ENCODE measurements at places on chromosomes 7 and 10.

DNA sequence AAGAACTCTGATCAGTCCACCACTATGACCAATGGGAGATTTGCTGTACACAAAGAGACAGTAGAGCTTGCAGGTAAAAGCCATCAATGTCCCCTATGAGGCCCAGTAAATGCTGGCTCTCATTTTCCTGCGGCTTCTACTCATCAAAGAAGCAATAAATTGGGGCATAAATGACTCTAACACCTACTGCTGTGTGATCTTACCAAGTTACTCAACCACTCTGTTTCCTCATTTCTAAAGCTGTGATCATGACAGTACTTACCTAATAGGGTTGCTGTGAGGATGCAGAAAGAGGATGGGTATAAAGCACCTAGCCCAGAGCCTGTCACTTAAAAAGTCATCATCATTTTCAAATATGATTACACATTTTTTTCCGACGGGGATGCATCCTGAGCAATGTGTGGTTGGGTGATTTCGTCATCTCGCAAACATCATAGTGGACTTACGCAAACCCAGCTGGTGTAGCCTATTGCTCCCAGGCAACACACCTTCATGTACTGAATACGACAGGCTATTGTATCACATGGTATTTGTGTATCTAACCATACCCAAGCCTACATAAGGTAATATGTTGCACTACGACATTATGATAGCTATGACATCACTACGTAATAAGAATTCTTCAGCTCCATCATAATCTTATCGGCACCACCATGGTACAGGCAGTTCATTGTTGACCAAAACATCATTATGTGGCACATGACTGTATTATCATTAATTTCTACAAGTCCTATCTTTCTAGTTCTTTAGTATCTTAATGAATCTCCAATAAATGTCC lies 7.1 kb upstream of the MGMT start:
- DNase-seq = no peak

- DNase-seq = no peak
These were observed 387.5 kb upstream of the LRRTM3 start for GRCh38 chr10:66538371-66538770.

GRCh38 chr7:114979803-114980507 lies 58.1 kb downstream of the MDFIC start:
- DNase-seq = no peak

DNA sequence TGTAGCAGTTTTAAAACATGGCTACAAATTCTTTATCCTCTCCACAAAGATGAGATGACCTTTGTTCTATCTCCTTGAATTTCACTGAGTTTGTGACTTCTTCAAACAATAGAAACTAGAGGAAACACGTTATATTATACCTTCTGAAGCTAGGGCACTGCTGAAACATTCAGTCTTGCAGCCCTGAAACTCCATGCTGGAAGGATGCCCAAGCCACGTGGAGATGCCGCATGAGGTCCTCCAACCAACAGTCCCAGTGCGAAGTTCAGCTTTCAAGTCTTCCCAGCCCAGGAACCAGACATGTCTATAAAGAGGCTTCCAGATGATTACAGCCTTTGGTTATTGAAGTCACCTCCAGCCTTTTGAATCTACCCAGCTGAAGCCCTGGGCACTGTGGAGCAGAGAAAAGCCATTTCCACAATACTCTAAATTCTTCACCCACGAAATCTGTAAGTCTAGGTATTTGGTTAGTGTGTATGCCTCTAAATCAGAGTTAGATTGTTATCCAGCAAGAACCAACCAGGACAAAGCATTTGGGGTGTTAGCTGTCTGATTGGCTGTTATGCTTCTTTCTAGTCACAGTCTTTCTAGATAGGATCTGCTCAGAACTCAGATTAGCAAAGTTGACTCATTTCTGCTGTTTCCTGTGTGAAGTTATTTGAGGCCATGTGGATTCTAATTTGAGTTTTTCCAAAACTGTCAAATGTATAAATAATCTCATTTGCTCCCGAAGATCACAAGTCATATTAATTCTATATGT lies 186.5 kb upstream of the TMEM72 start:
- no peak for DNase-seq

- DNase-seq = no peak
These were observed 130.5 kb upstream of the NPS start for GRCh38 chr10:127418536-127419168.

GRCh38 chr7:118039963-118040489 lies 143.9 kb upstream of the LSM8 start:
- no peak for DNase-seq

DNA sequence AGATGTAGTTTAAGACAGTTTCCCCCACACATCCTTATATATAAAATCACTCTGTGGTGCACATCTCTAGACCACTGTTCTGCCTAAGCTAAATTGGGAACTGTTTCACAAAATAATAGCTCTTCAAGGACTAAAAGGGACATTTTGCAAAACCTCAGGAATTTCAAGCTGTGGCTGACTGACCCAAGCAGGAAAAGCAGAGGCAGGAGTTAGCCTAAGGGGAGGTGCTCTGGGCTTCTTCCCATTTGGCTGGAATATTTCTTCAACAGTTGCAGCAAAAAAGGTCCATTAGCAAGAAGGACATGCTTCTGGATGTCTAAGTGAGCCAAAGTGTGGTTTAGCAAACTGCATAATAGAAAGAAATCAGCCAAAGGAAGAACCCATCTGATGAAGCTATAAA lies 551.2 kb upstream of the ANKRD30A start:
- DNase-seq = no peak

DNA sequence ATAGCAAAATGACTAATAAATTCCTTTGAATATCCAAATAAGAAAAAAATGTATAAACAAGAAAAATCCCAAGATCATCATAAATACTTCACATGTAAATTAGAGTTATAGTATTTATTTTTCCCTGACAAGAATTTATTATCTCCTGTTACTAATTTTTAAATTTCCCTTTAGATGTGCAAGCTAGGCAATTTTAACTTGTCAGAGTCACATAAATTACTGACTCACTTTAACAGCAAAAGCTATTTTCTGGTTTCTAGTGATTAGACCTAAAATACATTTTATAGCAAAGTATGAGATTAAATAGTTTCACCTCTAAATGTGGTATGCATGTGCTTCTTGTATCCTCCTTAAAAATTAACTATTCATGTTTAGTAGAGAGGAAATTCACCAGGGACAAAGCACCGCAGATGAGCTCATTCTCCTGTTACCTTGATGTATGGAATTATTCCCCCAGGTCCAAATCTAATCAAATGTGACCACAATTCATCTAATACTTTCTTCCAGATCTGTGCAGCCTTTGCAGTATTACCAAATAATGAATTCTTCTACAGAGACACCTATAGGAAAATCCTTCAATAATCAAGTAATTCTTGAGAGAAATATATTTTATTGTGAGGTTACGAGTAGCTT lies 621.2 kb downstream of the DNAJB9 start:
- no peak for DNase-seq

DNA sequence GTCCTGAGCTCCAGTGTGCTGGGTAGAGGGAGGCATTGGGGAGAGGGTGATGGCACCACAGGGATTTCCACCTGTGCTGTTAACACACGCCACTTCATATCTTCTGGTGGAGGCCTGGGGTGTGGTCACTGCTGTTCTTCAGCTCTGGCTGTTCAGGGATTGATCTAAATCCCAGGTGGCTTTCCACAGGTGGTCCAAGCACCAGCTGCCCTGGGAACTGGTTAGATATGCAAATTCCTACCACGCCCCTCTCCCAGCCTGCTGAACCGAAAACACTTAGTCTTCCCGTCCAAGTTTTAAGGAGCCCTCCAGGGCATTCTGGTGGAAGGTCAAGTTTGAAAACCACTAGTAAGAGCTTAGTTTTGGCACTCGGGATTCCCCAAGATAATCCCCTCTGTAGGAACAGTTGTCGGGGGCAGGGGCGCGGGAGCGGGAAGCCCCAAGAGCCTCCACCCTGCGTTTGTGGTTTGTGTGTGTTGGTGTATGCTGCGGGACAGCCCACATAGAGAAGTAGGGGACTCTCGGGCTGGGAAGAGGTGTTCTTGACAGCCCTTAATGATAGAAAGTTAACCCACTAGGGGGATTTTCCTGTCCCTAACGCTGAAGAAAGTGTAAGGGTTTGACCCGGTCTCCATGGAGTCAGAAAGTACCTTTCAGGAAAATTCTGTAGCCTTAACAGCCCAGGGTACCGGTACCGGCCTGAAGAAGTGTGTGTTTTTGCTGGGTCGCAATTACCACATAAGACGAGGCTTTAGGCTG lies 5.1 kb downstream of the DEPP1 start:
- DNase-seq = no peak

- no peak for DNase-seq
These were observed 64.4 kb upstream of the CSTF2T start for GRCh38 chr10:51763746-51764145.

GRCh38 chr7:123715198-123715597 lies 33.6 kb downstream of the WASL start:
- DNase-seq = no peak

DNA sequence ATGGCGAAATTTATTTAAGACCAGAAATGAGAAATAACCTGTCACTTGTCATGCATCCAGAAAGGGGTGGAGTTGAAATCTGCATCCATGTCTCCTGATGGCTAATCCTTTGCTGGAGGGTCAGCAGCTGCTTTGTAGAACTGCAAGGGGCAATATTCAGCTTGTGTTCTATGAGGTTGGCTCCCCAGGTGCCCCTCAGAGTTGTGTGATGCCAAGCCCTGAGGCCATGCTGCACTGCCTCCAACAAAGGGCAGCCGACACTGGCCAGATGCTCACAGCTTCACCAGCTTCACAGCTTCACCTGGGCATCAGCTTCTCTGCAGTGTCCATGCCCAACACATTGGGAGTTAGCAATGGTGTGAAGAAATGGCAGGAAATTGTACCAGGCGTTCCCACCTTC lies 64.0 kb upstream of the TMEM72 start:
- no peak for DNase-seq

DNA sequence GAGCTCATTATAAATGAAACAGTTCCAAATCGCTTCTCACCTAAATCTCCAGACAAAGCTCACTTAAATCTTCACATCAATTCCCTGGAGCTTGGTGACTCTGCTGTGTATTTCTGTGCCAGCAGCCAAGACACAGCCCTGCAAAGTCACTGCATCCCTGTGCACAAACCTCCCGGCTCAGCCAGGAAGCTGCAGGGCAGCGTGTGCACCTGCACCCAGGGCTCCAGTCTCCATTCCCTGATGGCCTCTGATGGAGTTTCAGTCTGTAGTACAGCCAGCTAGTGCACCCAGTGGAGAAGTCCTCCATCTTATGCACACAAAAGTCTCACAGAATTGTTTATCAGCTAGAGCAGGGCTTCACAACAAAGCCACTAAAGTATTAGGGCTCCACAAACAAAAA lies 51.1 kb upstream of the PRSS58 start:
- no peak for DNase-seq

DNA sequence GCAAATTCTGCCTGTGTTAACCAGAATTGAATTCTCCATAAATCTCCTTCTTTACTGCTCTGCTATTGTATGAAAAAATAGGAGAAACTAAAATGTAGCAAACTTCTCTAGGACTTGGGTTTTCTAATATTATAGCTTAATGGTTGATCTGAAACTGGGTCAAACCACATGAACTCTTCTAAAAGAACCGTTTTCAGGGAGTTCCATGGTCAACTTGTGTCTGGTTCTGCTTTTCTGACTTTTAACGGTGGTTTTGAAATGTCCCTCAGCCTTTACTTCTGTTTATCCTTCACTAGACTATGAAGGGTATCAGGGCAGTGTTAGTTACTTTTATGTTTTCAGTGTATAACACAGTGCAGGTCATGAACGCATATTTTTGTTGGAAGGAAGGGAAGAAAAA lies 242.2 kb downstream of the TSPAN12 start:
- DNase-seq = no peak

GRCh38 chr7:1377111-1377909 lies 82.0 kb downstream of the MICALL2 start:
- DNase-seq = no peak

DNA sequence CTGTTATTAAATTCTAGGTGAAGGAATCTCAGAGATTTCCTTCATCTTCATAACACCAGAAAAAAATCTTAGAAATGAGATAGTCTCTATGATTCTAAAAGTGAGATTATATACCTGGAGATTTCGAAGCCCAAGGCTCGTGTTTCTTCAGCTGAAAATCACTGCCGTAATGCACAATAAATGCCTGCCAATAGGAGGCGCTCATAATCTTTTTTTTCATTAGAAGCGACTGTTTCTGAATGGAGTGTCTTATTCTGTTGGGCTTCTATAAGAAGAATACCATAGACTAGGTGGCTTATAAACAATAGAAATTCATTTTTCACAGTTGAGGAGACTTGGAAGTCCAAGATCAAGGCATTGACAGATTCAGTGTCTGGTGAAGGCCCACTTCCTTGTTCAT lies 294.7 kb downstream of the PRKG1 start:
- no peak for DNase-seq

- no peak for DNase-seq
These were observed 150.0 kb downstream of the SGMS1 start for GRCh38 chr10:50473756-50474155.

DNA sequence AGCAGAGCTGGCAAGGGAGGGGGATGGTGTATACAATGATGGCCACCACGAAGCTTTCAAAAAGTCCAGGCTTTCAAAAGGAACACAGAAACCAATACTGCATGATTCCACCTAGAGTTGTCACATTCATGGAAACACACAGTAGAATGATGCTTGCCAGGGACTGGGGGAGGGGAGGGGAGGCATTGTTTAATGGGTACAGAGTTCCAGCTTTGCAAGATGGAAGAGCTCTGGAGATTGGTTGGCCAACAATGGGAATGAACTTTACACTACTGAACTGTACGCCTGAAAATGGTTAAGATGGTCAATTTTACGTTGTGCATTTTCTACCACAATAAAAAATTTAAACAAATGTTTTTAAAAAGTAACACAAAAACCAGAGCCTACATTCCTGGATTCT lies 104.5 kb upstream of the KDM7A start:
- DNase-seq = no peak

- DNase-seq = peak; percentile 16
These were observed 107.8 kb upstream of the PPP1R3A start for GRCh38 chr7:114026486-114027089.

DNA sequence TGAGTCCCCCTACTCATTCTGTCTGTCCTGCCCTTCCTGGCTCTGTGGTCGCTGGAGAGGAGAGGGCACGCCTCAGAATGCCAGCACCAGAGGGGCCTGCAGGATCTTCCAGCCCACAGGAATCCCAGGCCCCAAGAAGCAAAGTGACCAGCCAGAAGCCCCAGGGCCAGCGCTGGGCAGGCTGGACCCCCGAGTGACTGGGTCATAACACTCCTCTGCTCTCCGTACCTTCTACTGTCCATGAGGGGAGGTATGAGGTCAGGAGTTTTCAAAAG lies 102.6 kb upstream of the GPR26 start:
- no peak for DNase-seq

Data from urothelium cell line (cell line).